MG63 (cell line): ENCODE measurements at places on chromosomes 11 and 22. TPM values are rescaled to one million over a fixed set of nuclear protein-coding genes. Genes with fewer than 3 reads are reported as not detected.

The MS4A2 gene
- total RNA-seq, result not detected in 2 replicates

DNA sequence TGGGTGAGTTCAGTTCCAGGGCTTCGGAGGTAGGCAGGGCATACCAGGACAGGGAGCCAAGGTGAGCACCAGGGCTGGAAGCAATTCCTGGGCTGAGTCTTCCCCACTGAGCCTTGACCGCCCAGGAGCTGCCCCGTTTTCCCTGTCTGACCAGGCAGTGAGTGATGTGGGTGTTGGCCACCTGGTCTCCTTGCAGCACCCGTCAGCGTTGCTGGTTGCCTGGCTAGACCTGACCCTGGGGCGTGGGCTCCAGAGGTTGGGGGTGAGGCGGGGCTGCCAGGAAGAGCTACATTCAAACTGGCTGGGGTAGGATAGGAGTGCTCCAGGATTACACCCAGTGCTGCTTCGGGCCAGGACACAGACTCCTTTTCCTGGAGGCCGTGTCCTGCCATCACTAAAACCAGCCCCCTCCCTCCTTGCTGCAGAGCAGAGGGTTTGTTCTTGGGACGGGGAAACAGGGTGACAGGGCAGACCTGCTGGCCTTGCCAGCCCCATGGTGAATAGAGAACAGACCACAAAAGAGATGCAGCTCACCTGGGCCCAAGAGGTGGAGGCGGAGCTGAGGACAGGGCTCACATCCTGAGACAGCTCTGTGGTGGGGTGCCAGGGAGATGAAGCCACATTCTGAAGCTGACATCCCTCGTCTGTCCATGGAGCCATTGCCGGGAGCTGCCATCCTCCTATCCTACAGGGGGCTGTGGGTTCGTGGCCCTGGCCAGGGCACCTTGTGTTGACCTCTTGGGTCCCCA lies 14.2 kb downstream of the INCENP start:
- DNase-seq, result no peak

DNA sequence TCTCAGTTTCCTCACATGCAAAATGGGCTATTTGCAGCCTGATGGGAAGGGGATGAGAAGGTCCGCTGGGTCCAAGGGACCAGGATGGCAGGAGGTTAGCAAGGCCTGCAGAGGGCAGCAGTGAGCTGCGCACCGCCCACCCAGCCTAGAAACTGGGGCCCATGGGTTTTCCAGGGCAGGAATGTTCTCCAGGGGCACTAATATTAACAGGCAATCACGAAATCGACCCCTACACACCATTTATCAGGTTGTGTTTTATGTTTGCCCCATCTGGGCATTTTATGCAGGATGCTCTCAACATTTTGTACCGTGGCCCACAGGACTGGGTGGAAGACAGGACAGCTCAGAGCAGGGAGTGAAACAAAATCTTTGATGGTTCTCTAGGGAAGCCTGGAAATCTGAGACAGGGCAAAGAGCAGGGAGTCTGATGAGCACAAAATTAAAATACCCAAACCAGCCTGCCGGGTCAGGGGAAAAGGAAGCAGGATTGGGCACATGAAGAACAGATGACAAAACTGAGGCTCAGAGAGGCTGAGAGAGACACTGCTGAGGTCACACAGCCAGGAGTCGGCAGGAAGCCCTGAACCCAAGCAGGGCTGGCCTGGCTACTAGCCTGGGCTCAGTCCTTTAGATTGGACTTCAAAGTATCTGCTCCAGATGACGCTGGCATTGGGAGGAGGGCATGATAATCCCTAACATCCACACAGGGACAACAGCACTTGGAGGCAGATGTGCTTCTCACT lies 1.6 kb upstream of the BCR start:
- peak; percentile 46 for DNase-seq

DNA sequence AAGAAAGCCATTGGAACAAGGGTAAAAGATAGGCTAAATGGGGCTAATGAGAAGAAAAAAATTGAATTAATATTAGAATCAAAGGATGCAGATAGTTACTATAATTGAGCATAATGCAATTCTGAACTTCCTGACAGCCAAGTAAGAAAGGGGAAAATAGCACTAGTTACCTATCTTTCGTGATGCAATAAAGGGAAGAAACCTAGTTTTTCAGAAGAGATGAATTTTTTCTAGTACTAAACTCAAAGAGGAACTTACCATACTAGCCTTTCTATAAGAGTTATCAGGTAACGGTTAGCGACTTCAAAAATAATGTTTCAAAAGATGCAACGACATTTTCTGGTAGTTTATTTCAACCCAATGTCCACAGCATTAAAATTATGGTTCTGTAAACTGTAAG lies 8.8 kb upstream of the WT1 start:
- no peak for DNase-seq

- DNase-seq, result no peak
Observed at GRCh38 chr22:39893526-39893925, at the start of gene ENTHD1. Gene ENTHD1, minus strand, starts transcription at chr22:39893760. Its CDS starts 6,012 bp downstream, at chr22:39887748.

DNA sequence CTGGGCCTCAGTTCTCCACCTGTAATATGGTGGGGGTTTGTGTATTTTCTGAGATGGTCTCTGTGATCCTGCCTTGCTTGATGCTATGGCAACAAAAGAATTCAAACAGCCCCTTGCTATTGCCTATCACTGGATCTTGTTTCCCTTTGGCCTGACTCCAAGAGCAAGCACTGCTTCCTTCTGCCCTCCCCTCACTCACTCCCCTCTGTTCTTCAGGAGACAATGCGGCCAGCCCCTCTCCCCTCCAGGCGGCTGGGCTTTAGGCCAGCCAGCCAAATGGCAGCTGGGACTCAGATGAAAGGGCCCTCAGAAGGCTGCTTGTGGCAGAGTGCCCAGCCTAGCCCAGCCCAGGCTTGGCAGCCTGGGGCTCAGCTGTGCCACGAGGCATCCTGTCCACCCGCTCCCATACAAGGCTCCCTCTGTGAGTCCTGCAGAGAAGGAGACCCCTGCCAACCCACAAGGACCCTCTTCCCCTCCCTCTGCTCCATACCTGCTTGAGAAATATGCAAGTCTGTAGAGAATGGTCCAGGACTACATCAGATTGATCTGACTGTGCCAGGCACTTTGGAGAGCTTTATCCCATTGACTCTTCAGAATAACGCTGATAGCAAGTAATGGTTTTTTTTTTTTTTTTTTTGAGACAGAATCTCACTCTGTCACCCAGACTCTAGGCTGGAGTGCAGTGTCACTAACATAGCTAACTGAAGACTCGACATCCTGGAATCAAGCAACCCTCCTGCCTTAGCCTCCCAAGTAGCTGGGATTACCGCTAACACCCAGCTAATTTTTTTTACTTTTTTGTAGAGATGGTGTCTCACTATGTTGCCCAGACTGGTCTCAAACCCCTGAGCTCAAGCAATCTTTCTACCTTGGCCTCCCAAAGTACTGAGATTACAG lies 7.6 kb upstream of the KCTD14 start:
- DNase-seq, result peak; percentile 87

The MS4A8 gene
- not detected in 2 replicates for total RNA-seq

GRCh38 chr11:70103256-70103975 lies 25.3 kb downstream of the ANO1 start:
- DNase-seq, result no peak

DNA sequence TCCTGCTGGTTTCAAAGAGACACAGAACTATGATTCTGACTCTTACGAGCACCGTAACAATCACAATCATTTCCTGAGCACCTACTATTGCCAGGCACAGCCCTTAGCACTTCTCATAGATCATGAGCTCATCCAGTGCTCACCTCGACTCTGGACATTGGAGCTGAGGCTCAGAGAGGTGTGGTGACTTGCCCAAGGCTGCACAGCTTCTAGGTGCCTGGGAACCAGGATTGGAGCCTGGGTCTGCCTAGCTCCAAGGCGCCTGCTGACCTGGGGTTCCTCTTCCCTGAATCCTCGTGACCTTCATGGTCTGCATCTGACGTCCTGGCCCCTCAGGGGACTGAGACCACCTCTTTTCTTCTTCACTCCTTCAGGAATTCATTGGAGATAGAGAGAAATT lies 50.6 kb upstream of the CRYBB3 start:
- DNase-seq, result no peak

GRCh38 chr11:44310206-44310462 lies 195 bp upstream of the ALX4 start:
- DNase-seq, result no peak

GRCh38 chr11:10324474-10324873 lies 19.6 kb downstream of the ADM start:
- DNase-seq, result no peak

GRCh38 chr11:122441666-122442035 lies 213.9 kb upstream of the UBASH3B start:
- DNase-seq, result no peak

The ACTN3 gene
- total RNA-seq, result not detected in 2 replicates

DNA sequence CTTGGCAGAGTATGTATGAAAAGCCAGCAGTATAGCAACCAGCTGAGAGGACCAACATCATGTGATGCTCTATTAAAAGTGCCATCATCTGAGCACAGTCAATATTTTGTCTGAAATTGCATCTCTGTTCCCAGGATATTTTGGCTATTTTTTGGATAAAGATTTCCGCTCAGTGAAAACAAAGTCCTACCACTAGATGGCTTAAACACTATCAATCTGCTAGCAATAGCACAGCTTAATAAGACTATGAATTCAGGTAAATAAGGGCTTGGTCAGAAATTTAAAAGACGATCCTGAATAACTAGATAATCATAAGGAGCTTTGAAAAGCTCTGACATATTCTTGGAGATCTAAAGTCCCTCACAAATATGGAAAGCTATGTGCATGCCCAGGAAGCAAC lies 74.4 kb downstream of the MS4A13 start:
- no peak for DNase-seq

The OR2D2 gene
- total RNA-seq, result not detected in 2 replicates

DNA sequence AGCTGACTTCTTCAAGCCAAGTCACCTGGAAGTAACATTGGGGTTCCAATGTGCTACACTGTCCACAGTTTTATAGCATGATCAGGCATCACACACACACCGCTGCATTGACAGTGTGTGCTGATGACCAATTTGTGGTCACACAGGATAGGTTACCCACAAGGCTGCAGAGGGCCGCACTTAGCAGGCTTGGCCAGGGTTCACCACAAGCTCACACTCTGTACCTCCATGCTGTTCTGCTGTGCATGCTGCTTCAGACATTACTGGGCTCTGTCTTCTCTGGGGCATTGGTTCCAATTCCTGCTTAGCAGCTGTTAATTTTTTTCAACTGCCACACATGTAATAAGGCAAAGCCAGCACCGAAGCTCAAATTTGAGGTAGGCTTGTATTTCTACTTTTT lies 11.0 kb upstream of the NRIP3 start:
- no peak for DNase-seq

DNA sequence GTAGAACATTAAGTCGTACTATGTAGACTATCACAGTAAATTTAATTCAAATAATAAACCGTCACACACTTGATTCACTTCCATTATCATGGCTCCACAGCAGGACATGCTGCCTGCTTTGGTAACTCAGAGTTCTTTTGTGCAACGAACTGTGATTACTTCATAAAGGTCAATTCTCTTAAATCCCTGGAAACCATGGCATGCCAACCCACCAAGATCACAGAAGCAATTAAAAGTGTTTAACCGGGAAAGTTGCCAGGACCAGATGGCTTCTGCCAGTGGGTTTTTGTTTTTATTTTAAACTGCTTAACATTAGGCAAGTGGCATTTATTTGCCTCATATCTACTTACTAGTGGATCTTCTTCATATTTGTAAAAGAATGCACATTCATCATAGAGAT lies 1162.1 kb downstream of the DLG2 start:
- DNase-seq, result no peak

- DNase-seq, result no peak
Observed at GRCh38 chr22:19875061-19875530, 20.4 kb upstream of the GNB1L start.

DNA sequence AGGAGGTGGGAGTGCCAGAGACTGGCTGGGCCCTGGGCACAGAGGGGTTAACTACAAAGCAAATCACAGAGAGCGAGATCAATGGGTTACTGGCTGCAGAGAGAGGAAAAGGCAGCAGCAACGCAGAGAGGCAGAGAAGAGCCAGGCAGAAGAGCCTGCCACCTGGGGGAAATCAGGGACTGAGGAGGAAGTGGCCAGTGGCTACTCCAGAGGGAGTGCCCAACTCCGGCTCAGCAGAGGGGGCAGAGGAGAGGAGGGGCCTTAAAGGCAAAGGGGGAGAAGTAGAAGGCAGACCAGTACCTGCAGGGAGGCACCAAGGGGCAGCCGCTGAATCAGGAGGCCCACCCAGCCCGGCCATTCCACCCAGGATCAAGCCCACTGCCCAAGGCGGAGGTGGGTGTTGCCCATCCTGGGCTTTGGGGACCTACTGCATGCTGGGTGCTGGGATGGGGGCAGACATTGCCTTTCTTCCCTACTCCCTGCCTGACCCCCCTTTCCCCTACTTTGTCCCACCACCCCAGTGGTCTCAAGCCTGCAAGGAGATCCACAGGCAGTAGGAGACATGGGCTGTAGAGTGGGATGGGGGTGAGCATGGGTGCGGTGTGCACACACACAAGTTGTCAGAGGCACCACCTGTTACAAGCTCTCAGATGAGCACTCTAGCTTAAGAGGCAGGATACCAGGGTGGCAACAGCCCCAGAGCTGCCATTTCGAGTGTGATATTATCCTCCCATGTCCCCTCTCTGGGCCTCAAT lies 926 bp upstream of the GALR3 start:
- no peak for DNase-seq

DNA sequence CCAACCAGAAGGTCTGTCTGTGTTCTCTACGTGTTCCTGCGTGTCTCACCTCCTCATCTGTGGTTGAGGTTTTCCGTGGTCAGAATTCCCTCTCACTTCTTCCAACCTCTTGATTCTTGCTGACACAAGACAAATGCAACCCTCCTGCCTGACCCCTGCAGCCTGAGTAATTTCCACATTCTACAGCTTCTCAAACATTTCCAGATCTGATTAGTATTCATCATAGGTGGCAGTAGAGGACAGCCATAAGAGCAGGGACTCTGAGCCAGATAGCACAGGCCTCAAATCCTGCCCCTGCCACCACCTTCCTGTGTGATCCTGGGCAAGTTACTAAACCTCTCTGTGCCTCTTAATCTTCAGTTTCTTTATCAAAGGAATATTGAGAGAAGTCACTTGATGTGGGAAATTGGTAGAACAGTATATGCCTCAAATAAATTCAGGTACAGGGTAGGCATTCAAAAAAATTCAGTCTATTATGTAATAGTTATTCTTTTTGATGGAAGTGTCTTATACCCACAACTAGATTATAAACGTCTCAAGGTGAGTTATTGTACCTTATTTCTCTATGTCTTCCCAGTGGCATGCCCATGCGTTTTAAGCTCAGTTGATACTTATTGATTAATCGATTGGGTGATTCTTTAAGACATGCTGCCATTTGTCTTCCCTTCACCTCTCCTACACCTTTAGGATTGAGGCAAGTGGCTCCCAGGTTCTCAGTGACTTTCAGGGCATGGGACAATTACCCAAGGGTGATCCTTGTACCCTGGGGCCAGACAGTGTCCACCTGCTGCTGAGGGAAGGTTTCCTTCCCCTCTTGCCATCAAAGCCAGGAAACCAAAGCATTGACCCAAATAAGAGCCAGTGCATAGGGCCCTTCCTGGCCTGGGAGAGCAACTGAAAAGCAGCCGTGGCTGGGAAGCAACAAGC lies 19.6 kb downstream of the POU2AF1 start:
- DNase-seq, result no peak
